Activated CD8-positive, alpha-beta memory T cell treated with anti-CD3 and anti-CD28 coated beads, Interleukin-2, amount 10 ng/mL, durations not matched to agents 7 days and 5 days (primary cell): ENCODE measurements at places on chromosomes 12 and 14.

DNA sequence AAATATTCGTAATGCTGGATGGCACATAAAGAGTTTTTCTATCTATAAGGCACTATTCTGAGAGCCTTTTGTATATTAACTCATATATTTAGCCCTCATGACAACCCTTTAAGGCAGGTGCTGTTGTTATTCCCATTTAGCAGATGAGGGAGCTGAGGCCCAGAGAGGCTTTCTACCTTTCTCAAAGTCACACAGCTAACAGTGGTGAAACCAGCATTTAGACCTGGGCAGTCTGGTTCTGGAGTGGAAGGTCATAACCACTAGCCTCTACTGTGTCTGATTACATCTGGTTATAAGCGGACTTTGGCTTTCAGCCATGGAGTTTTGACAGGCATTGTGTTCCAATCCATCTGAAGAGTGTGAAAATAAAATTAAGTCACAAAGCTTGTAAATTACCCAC lies 41.2 kb upstream of the HDAC7 start:
- no peak for DNase-seq

DNA sequence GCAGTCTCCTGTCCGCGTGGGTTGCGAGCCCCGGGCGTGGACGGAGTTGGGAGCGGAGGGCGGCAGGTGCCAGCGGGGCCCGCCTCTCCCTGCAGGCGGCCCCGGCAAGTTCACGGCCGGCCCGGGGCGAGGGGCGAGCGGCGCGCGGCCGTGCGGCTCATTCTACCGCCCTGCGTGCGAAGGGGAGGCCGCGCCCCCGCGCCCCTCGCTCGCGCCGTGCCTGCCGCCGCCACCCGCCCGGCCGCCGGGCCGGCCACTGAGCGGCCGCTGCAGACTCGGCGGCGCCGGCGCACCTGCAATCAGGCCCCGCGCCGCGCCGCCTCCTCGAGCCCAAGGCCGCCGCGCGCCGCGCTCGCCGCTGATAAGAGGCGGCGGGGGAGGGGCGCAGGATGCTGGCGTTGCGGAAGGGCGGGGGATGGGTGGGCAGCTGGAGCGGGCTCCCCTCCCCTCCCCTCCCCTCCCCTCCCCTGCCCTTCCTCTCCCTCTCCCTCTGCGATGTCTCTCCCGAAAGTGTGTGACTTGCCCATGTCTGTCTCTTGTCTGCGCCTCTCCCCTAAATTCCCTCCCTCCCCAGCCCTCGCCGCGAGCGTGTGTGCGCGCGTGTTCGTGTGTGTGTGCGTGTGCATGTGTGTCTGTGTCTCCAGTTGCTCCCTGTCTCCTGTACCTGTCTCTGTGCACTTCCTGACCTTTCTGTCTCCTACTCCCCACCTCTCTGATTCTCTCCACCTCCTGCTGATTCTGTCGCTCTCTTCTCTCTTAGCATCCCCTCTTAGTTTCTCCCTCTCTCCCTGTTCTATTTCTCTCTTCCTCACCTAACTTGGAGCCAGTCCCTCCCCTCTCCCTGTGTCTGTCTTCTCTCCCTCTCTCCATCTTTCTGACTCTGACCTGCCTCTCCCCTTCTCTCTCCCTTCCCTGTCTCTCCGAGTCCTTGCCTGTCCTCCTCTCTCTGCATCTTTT lies 768.1 kb upstream of the TBX3 start:
- no peak for DNase-seq

DNA sequence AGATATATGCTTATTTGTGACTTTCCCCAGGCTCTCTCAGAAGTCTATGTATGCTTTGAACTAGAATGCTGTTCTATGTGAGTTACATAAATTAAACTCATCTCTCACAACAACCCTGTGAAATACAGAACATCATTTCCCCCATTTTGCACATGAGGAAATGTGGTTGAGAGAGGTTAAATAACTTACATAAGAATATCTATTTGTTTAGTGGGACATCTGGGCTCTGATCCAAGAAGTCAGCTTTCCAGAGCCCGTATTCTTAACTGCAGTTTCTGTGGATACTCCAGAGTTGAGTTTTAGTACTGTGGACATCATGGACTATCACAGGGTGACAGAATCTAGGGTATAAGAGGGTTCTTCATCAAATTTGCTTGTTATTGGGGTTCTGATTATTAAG lies 242.5 kb upstream of the ARHGAP5 start:
- DNase-seq = no peak

DNA sequence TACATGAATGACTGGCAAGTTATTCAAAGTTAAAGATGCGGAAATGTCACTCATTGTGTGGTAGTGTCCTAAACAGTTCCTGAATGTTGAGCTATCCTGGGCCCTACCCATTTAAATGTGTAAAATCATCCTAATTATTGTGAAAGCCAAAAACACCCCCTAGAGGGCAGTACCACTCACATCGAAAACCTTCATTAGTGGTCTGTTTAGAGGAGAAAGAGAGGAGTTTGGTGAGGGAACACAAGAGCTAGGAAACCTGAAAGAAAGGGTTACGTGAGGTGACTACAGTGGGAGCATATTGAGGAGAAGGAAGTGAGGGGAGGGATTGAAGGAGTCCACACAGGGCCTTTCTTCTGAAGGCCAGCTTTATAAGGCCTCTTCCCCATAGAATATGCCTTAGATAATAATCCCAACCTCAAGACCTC lies 2.5 kb upstream of the TEP1 start:
- peak; percentile 60 for DNase-seq

DNA sequence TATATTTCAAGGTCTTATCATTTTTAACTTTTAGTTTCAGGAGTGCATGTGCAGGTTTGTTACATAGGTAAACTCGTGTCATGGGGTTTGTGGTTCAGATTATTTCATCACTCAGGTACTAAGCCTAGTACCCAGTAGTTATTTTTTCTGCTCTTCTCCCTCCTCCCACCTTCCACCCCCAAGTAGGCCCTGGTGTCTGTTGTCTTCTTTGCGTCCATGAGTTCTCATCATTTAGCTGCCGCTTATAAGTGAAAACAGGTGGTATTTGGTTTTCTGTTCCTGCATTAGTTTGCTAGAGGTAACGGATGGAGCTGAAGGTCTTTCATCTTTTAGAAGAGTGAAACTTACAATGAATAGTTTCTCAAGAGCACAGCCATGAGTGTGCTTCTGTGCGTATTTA lies 24.4 kb downstream of the PIWIL1 start:
- no peak for DNase-seq

GRCh38 chr12:105240228-105240627 lies 4.3 kb upstream of the APPL2 start:
- DNase-seq = no peak

DNA sequence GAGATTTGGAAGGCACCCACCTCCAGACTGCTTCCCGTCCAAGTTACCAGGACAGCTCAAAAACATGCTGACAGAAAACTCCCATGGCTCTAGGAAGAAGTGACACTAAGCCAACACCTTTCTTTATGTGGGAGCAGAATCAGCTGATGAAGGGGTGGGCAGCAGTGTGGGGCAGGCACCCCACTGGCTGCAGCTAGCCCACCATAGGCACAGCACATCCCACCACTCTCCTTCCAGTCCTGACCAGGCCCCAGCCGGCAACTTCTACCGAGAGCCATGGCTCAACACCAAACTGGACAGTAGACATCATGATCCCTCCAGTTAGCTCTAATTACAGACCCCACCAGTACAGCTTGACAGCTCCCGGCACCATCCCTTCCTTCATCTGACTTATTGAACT lies 45.0 kb downstream of the SH2B3 start:
- no peak for DNase-seq

GRCh38 chr12:27434673-27435565 lies 11.6 kb upstream of the SMCO2 start:
- DNase-seq = no peak
